Amygdala (tissue), 56 donors: ENCODE measurements at places on chromosomes 13 and 19.

DNA sequence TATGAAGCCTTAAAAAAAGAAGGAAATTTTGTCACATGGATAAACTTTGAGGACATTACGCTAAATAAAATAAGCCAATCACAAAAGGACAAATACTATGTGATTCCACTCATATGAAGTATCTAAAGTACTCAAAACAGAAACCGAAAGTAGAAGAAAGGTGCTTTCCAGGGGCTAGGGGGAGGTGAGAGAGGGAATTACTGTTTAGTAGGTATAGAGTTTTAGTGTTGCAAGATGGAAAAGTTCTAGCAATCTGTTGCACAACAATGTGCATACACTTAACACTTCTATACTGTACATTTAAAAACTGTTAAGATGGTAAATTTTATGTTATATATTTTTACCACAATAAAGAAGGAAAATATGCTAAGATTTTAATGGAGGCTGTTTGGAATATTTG lies 83.0 kb downstream of the POLR1D start:
- DNase-seq = no peak

DNA sequence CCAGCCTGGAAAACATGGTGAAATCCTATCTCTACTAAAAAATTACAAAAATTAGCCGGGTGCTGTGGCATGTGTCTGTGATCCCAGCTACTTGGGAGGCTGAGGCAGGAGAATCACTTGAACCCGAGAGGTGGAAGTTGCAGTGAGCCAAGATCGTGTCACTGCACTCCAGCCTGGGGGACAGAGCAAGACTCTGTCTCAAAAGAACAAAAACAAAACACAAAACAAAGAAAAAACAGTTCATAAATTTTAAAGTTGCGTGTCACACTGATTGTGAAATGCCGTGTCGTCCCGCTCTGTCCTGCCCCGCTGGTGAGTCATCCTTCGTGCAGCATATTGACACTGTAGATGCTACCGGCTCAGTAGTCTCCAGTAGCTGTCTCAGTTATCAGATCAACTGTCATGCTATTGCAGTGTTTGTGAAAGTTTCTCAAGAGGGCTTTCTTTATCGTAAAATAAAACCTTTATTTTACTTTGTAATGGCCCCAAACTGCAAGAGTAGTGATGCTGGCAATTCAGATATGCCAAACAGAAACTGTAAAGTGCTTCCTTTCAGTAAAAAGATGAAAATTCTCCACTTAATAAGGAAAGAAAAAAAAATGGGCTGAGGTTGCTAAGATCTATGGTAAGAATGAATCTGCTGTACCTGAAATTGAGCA lies 36.4 kb upstream of the IGFL1 start:
- no peak for DNase-seq

GRCh38 chr13:86906127-86906874 lies 764.9 kb upstream of the SLITRK5 start:
- no peak for DNase-seq

DNA sequence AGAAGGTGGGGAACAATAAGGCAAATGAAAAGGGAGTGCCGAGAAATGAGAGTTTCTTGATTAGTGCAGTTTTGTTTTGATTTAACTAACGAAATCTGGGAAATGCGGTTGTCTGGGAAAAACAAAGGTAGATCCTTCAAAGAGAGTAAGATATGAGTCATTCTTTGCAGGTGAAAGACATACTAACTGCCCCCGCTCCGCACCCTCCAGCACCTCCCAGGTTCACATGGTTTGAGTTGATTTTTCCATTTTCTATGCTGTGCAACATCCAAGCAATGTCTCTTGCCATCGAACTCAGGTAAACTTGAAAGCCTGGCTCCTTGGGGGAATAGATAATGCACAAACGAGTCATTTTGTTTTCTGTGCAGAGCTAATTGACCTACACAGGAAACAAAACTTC lies 84.1 kb upstream of the KLF12 start:
- no peak for DNase-seq

GRCh38 chr19:34232566-34233481 lies 21.5 kb upstream of the GARRE1 start:
- DNase-seq = no peak

DNA sequence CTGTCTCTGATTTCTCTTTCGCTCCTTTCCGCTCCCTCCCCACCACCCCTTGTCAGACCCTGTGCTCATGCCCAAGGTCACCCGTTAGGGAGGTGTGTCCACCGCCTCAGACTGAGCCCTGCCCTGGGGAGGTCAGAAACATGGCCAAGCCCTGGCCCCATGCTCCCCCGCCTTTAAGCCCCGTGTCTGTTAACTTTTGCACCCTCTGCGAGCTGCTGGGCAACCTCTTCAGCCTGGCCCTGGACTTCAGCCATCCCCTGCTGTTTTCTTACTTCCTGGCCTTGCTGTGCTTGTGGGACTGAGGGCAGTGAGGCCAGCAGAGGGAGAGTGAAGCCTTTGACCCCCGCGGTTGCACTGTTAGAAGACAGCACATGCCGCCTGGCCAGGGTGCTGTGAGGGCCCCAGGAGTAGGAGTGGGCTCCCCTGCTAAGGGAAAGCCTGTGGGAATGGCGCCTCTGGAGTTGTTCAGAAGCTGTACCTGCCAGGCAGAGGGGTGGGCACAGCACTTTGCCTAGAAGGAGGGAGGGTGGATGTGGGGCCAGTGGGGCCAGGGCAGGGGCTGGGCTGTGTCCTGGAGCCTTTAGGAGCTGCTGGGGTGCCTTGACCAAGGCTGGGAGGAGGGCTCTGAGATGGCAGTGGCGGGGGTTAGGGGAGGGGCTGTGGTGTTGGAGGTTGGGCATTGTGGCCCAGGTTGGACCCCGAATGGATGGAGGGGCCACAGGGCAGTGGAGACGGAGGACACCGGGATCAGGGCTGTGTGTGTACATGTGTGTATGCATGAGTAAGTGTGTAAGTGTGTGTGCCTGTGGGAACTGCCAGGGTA lies 7.9 kb downstream of the UPF1 start:
- no peak for DNase-seq

DNA sequence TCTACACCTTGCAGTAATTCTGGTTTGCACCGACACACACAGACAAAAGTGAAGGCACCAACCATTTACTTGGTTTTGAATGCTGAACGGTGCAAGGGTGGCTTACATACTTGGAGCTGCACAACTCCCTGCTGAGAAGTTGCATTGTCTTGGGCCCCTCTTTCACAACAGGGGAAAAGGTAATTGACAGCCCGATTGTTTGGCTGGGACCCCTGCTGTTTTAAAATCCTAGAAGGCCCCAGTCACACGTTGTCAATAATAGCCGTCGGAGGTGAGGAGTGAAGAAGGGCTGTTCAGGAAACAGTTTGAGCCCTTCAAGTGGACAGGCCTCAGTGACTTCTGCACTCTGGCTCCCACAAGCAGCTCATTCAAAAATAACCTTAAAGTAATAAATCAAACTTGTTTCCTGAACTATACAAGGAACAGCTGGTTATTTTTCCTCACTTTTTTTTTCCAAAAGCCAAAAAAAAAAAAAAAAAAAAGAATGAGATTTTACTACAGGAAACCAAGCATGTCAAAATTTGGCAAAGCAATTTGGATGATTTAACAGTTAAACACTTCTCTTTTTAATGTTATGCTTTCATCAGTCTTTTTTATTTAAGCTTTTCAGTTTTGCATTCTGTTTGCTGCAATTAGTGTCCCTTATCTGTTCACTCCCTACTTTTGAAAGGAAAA lies 19.0 kb upstream of the SPRY2 start:
- no peak for DNase-seq

DNA sequence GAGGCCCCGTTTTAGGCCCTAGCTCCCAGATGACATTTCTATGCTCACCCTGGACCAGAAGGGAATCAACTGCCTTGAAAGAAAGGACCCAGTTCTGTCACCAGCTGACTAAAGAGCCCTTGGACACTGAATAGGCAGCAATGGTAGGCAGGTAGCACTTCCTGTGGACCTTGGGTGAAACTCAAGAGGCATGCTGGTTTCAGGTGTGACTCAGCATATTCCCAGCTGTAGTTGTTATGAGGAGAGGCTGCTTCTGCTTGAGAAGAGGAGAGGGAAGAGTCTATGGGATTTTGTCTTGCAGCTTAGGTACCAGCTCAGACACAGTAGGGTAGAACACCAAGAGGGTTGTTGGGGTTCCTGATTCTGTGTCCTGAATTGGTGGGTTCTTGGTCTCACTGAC lies 37.9 kb upstream of the HTR2A start:
- no peak for DNase-seq

GRCh38 chr13:73708393-73708985 lies 425.7 kb downstream of the KLF12 start:
- DNase-seq = no peak

- no peak for DNase-seq
Observed at GRCh38 chr19:47430041-47430802, 10.9 kb upstream of the MEIS3 start.

- DNase-seq = no peak
Observed at GRCh38 chr19:51548213-51548651, 16.8 kb upstream of the SIGLEC6 start.

DNA sequence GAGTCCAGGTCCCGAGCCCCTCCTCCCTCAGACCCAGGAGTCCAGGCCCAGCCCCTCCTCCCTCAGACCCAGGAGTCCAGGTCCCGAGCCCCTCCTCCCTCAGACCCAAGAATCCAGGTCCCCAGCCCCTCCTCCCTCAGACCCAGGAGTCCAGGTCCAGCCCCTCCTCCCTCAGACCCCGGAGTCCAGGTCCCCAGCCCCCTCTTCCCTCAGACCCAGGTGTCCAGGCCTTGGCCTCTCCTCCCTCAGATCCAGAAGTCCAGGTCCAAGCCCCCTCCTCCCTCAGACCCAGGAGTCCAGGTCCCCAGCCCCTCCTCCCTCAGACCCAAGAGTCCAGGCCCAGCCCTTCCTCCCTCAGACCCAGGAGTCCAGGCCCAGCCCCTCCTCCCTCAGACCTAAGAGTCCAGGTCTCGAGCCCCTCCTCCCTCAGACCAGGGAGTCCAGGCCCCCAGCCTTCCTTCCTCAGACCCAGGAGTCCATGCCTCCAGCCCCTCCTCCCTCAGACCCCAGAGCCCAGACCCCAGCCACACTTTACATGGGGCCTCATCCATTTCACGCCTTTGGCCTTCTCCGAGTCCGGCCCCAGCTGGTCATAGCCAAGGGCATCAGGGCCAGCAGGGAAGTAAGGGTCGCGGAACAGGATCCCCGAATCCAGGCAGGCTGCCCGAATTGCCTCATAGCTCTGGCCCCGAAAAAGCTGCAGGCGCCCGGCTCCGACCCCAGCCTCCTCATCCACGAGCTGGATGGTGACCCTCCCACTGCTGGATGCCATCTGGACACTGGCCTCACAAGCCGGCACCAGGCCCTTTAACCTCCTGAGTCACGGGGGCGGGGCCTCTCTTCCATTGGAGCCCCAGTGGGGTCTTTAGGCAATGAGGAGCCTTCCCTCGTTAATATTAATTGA lies 628 bp downstream of the CAPN12 start:
- DNase-seq = no peak

DNA sequence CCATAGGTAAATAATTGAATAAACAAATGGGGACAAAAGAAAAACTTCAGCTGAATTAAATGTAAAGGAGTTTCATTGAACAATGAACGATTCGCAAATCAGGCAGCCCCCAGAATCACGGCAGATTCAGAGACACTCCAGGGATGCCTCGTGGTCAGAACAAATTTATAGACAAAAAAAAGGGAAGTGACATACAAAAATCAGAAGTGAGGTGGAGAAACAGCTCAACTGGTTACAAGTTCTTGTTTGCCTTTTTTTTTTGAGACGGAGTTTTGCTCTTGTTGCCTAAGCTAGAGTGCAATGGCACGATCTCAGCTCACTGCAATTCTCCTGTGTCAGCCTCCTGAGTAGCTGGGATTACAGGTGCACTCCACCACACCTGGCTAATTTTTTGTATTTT lies 5.7 kb downstream of the ZNF566 start:
- no peak for DNase-seq
